NCI-H460 (cell line): ENCODE measurements at places on chromosomes 4 and X. TPM values are rescaled to one million over a fixed set of nuclear protein-coding genes. Genes with fewer than 3 reads are reported as not detected.

Gene RHOXF2B
- total RNA-seq = 0.23 TPM in 1 of 2 replicates, not detected in the other

Gene FMR1NB
- total RNA-seq = not detected in 2 replicates

Gene TMEM271
- not detected in 2 replicates for total RNA-seq

Gene FAM47E
- 0.30 and 0.78 TPM in 2 replicates for total RNA-seq

Gene PPP1R2C
- not detected in 2 replicates for total RNA-seq

Gene CLGN
- total RNA-seq = 69.0 and 74.9 TPM in 2 replicates

Gene RXFP1
- total RNA-seq = not detected in 2 replicates

Gene CFAP97
- total RNA-seq = 42.6 and 44.1 TPM in 2 replicates

Gene DKK2
- not detected in 2 replicates for total RNA-seq

Gene NOX1
- total RNA-seq = 0.78 and 1.4 TPM in 2 replicates

Gene TMEM31
- not detected in 2 replicates for total RNA-seq

Gene CT45A2
- not detected in 2 replicates for total RNA-seq

Gene C4orf54
- 0.05 and 0.06 TPM in 2 replicates for total RNA-seq

Gene COMMD8
- total RNA-seq = 27.3 and 28.1 TPM in 2 replicates

Gene SEL1L3
- total RNA-seq = 86.9 and 95.3 TPM in 2 replicates

Gene ADGRG2
- total RNA-seq = 18.2 and 18.3 TPM in 2 replicates

Gene HGFAC
- total RNA-seq = not detected in 2 replicates

Gene ARMCX1
- 0.05 TPM in 1 of 2 replicates, not detected in the other for total RNA-seq

Gene GAB3
- 0.20 and 0.89 TPM in 2 replicates for total RNA-seq

Gene SPRY1
- 1.4 and 1.7 TPM in 2 replicates for total RNA-seq

Gene DCAF4L1
- total RNA-seq = 0.40 and 0.50 TPM in 2 replicates

Gene LUZP4
- not detected in 2 replicates for total RNA-seq

Gene GLUD2
- total RNA-seq = 0.26 and 0.35 TPM in 2 replicates

Gene MAGEA2
- total RNA-seq = not detected in 2 replicates

Gene STOX2
- 2.2 and 4.4 TPM in 2 replicates for total RNA-seq

Gene TMPRSS11E
- not detected in 2 replicates for total RNA-seq

Gene MAGEC3
- not detected in 2 replicates for total RNA-seq

Gene MCF2
- total RNA-seq = 0.05 TPM in 1 of 2 replicates, not detected in the other

Gene SYTL4
- 7.4 and 9.7 TPM in 2 replicates for total RNA-seq

Gene HHIP
- 0.02 and 0.09 TPM in 2 replicates for total RNA-seq

Gene TREX2
- total RNA-seq = 0.75 and 1.1 TPM in 2 replicates

Gene NOA1
- 18.0 and 18.2 TPM in 2 replicates for total RNA-seq

Gene C1GALT1C1
- 35.2 and 38.1 TPM in 2 replicates for total RNA-seq

Gene EOLA1
- total RNA-seq = 12.4 and 16.6 TPM in 2 replicates

Gene ITIH6
- total RNA-seq = 0.02 and 0.03 TPM in 2 replicates

Gene GAB1
- 3.6 and 4.0 TPM in 2 replicates for total RNA-seq

Gene TIGD4
- total RNA-seq = 1.8 and 2.3 TPM in 2 replicates

Gene CYLC1
- total RNA-seq = not detected in 2 replicates

Gene DSPP
- total RNA-seq = not detected in 2 replicates

Gene GPR34
- total RNA-seq = 0.17 and 0.32 TPM in 2 replicates

Gene CLDN22
- total RNA-seq = not detected in 2 replicates

Gene RNF150
- total RNA-seq = 0.35 and 0.40 TPM in 2 replicates

Gene RRH
- not detected in 2 replicates for total RNA-seq

Gene PASD1
- not detected in 2 replicates for total RNA-seq

Gene RAB41
- not detected in 2 replicates for total RNA-seq

Gene LONRF3
- total RNA-seq = 9.1 and 11.8 TPM in 2 replicates

Gene AKAP14
- not detected in 2 replicates for total RNA-seq

Gene C4orf50
- total RNA-seq = not detected in 2 replicates

Gene GLOD5
- total RNA-seq = not detected in 2 replicates
